ENCODE measurements at places on chromosomes 3 and 15. TPM values are rescaled to one million over a fixed set of nuclear protein-coding genes. Genes with fewer than 3 reads are reported as not detected.

GRCh38 chr15:70560617-70561328, 202.6 kb downstream of the UACA start:
- DNase-seq: no peak

GRCh38 chr3:170132335-170132734, 49.2 kb downstream of the PHC3 start:
- no peak for DNase-seq

- DNase-seq: no peak
Observed at GRCh38 chr15:66685638-66686150, 16.3 kb upstream of the SMAD6 start.

DNA sequence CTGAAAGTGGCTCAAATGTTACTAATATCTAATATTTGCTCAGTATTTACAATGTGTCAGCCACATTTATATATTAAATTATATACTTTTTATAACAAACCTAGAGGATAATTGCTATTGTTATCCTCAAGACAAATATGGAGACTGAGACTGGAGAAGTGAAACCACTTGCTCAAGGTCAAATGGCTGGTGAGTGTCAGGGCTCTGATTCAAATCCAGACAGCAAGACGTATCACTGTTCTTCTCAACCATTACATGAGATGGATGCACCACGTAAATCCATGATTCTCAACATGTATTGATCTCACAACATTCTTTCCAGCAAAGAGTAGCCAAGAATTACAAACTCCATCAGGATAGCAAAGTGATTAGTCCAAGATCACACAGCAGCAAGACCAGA, 53.8 kb upstream of the CPB1 start:
- no peak for DNase-seq

FBXL2 gene
- 28.7 TPM for polyA plus RNA-seq

- DNase-seq: no peak
Observed at GRCh38 chr15:48654801-48655200, 9.3 kb upstream of the FBN1 start.

DNA sequence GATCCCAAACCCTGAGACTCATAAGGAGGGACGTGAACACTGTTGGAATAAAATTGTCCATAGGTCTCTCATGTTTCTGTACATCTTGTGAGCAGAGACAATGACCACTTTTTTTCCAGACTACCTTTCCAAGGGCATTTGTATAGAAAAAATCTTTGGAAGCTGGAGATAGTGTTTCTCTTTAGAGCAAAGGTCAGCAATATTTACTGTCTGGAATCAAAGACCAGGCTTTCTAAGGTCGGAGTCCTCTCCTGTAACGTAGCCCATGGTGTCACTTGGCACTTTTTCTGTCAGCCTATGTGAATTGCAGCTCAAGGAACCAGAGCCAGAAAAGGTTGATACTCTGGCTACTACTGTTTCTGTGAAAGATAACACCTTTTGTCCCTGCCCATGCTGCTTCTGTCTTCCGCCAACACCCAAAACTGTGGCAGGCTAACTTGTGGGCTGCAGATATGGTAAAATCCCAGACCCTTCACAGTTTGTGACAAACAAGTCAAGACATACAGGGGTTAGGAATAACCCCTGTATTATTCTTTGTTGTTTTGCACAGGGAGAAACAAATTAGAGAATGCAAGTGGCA, 578.3 kb downstream of the GRM7 start:
- no peak for DNase-seq

USF3 gene
- 26.5 TPM for polyA plus RNA-seq

DNA sequence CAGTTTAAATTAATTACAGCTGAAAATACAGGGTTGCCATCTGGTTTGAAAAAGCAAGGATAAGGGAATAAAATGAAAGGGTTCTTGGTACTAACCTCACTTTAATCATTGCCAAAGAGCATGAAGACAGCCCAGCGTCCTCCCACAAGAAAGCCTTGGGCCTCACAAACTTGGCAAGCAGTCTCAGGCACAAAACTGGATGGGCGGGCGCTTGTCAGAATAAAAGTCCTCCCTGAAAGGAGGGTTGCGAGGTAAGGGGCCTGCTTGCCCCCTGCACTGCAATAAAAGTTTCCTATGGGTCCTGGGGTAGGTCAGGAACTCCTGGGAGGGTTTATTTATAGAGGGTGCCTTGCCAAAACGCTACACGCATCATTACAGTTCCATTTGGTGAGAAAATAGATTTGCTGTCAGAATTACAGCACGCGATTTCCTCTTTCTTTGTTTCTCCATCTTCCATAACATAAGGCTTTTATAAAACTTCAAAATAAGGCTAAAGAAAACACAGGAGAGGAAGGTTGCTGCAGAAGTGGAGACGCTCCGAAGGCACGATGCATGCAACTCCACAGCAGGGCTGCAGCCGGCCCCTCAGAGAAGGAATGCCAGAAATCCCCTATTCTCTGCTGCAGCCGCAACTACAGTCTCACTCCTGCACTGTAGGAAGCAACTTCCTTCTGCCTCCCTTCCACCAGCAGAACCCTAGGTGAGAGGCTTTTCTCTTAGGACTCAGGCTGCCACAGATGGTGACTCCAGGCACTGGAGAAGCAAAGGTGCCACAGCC, 61.3 kb downstream of the VGLL4 start:
- peak; percentile 87 for DNase-seq

DNA sequence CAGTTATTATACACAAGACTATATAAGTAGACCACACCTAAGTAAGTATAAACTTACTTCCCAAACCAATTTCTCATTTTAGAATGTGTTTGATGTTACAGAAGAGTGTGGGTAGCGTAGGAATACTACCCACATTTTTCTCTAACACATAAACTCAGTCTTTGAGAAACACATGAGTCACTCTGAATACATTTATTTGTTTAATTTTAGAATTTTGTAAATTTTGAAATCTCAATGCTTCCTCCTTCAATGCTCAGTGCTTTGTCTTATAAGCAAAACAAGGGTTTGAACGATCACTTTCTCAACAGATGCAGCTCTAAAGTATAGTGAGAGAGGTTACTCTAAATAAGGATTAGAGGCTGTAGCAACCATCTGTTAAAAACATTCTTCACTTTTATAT, 700.8 kb downstream of the SI start:
- DNase-seq: no peak

DNA sequence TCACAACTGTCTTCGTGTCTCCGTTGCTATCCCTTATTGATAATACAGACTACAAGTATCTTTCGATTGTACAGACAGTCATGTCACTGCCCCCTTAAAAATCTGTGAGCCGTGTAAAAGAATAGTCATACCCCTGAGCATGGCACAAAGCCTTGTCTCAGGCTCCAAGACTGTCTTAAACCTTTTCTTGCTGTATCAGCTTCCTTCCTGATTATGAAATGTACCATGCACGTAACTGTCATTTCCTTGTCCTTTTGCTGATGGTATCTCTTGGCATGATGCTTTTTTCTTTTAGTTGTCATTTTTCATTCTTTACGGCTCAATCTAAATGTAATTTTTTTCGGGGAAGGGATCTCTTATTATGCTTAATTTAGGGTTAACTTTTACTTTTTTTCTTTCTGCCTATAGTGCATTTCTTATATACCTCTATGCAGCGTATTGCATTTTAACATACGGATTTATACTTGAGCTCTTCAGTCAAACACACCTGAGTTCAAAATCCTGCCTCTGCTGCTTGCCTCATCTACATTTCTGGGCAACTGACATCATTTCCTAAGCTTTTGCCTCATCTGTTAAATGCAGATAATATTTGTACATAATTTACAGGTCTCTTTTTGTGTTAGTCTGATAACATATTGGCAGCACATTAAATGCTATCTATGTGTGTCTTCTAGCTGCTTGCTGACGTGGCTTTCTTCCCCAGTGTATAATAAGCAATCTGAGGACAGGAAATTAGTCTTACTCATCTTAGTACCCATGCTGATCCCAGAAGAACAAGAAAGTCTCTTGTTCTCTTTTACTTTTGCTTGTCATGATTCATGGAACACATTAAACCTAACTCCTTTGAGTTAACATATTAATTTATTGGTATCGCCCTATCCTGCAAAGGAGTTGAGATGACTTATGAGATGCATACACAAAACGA, 57.3 kb downstream of the ROBO2 start:
- DNase-seq: no peak

DNA sequence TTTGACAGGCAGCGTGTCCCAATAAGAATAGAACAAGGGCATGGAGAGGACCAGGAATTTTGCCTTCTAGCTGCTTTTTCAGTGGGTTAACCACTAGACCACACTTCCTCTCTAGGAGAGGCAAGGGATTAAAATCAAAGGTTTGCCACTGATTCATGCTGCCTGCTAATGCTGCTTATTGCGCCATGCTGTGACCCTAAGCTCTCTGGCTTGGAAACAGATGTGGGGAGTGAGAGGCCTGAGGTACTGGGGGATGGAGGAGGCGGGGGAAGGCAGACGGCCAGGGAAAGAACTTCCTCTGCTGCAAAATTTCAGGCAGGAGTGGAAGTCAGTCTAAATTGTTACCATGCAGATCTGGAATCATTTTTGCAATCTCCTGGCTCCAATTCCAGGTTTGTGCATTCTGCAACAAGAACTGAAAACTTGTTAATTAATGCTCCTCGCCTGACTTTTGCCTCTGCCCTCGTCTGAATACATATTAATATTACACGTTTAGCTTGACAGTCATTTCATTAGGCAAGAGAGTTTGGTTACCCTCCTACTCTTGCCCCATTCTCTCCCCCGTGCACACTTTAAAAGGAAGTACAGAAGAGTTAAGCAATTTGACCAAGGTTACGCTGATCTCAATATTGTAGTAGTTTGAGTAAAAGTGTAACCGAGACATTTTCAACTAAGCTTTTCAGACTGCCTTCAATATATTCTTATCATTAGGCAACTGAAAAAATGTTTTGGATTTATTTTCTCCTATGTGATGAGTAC, 121.7 kb upstream of the SPRED1 start:
- no peak for DNase-seq

B3GALNT1 gene
- polyA plus RNA-seq: 41.8 TPM

GRCh38 chr3:50401978-50402595, 42.8 kb upstream of the TMEM115 start:
- DNase-seq: no peak

DNA sequence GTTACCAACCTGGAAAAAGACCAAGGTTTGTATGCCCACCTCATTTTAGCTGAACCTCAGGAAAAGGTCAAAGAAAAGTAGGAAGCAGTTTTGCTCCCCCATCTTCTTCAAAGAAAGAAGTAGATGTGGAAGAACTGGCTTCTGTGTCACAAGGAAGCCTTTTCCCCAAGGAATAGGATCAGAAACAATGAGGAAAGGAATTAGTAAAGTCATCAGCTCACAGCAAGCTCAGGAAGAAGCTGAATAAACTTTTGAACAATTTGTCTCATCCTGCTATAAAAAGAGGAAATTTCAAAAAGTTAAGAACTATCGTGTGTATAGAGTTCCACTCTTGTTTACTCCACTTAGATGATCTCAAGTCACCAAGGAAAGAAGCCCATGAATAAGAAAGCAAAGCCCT, 174.2 kb downstream of the PDE8A start:
- DNase-seq: no peak

CLDN16 gene
- polyA plus RNA-seq: 35.6 TPM

GRCh38 chr15:67138891-67139855, 73.8 kb downstream of the SMAD3 start:
- DNase-seq: no peak

DNA sequence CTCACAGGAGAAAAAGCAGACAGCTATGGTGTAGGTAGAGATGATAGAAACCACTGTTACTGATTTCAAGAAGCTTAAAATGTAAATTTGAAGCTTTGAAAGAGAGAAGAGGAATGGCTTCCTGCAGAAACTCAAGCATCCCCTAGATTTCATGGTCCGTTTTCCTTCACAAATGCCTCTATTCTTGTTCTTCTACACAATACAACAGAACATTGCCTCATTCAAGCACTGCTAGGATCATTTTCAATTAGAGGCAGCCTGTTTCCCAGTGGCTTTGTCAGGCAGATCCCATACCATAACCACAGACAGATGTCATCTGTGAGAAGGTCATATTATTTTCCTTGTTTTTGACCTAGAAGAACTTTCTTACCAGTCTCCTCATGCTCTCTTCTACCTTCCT, 77.9 kb upstream of the SPRED1 start:
- DNase-seq: no peak

GRCh38 chr3:188950832-188951489, 220.8 kb upstream of the TPRG1 start:
- DNase-seq: no peak

- DNase-seq: peak; percentile 20
Observed at GRCh38 chr3:67381667-67382272, 272.6 kb downstream of the SUCLG2 start.

- DNase-seq: no peak
Observed at GRCh38 chr15:68699124-68699880, 120.5 kb downstream of the CORO2B start.

DNA sequence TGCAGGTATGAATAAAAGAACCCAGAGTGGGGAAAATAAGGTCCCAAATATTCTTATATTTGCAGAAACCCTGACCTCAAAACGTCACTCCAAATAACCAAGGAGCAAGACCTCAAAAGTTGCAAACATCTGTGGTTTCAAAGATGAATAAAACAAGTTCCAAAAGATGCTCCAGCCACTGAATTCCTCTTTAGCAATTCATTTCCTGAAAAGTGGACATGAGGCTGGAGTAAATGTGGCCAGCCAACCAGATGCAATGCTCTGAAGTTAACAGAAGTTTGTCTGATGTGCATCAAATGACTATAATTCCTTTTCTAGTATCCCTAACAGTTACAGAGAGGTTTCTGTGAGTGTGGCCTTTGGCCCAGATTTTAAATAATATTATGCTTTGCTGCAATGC, 71.2 kb upstream of the WNT5A start:
- DNase-seq: no peak

- no peak for DNase-seq
Observed at GRCh38 chr15:45630917-45631691, 3.7 kb upstream of the SQOR start.

DNA sequence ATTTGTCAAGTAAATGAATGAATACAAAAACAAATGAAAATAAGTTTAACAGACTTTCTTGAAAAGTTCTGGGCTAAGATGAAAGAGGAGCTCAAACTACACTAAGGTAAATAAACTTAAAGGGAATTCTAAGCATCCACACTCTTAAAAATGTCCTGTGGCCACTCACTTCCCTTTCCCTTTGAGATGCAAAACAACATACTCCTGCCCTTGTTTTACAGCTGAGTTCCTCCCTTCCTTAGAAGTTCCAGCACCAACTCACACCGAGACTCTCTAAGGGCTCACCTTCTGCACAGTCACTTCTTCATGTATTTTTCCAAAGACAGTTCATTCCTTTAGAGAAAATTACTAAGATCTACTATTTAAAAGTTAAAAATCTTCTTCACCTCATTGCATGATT, 123.3 kb upstream of the CMC1 start:
- no peak for DNase-seq

COL8A1 gene
- polyA plus RNA-seq: 9.0 TPM
